Stimulated activated CD4-positive, alpha-beta T cell treated with anti-CD3 and anti-CD28 coated beads, Interleukin-15, amount 100 ng/mL, for 1 hour (primary cell): ENCODE measurements at places on chromosomes 3 and 15.

DNA sequence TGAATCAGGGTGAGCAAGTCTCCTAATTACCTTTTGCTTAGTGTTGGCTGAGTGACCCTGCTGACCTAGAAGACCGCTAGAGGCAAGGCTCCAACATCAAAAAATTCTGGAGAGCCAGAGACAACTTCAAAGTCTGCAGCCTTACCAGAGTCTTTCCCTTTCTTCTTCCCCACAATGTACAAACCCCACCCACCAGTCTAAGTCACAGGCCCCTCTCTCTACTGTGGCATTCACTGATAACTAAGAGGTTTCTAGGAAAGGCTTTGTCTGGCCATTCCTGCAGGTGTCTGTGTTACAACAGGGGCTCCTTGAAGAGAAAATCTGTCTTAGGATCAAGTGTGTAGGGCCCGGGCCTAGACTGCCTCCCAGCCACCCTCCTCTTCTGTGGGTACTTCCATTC is 525 bp downstream of the MYH15 start:
- no peak for DNase-seq

DNA sequence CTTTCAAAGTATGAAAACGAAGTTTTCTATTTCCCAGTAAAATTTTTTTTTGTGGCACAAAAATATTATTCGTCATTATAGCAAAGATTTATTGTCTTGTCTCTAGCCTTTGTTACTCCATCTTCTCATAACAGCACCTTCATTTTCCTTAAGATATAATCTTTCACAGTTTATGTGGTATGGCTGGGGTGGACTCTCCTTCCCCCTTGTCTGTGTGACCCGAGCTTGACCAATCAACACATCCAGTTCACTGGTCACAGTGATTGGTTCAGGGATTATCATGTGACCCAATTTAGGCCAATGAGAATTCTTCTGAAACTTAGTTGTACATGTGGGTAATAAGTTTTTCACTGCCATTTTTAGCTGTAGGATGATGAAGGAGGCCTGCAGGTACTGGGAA is 71.2 kb upstream of the DCBLD2 start:
- DNase-seq, result no peak

DNA sequence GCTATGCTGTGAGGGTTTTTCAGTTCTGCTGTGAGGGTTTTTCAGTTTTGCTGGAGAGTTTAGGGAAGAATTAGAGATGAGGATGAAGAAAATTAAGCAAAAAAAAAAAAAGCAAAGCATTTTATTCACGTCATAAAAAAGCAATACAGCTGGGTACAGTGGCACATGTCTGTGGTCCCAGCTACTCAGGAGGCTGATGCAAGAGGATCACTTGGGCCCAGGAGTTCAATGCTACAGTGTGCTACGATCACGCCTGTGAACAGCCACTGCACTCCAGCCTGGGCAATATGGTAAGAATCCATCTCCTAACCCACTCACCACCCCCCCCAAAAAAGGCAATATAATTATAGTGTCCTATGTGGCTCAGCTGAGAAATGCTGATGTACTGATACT is 162.7 kb downstream of the MAGI1 start:
- no peak for DNase-seq

DNA sequence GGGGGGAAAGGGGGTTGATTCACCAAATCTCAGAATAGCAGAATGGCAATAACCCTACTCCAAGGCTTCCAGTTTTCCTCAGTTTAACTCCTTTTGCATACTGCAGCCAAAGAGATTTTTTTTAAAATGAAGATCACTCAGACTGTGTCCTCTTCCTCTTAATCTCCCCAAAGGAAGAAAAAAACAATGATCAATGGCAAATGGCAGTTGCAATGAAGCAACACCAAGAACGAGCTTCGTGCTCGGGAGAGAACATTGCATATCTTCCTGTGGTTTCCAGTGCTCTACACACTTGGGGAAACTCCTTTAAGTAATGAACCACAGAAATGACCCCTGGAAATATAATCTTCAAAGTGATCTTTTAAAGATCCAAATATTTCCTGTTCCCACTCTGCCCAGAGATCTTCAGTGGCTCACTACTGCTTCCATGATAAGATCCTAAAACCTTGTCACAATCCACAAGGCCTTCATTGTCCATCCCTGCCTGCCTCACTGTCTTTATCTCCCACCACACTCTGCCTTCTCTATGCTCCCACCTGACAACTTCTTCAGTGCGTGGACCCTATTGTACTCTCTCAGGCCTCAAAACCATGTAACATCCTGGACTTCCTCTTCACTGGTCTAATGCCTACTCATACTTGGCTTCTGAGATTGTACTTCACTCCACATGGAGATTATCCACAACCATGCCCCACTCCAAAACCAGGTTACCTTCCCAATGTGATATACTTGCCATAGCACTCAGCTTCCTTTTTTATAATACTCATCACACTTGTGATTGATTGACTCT is 394.8 kb downstream of the FHIT start:
- no peak for DNase-seq

GRCh38 chr15:65323071-65323511 is 18.6 kb downstream of the RNU5B-1 start:
- no peak for DNase-seq

DNA sequence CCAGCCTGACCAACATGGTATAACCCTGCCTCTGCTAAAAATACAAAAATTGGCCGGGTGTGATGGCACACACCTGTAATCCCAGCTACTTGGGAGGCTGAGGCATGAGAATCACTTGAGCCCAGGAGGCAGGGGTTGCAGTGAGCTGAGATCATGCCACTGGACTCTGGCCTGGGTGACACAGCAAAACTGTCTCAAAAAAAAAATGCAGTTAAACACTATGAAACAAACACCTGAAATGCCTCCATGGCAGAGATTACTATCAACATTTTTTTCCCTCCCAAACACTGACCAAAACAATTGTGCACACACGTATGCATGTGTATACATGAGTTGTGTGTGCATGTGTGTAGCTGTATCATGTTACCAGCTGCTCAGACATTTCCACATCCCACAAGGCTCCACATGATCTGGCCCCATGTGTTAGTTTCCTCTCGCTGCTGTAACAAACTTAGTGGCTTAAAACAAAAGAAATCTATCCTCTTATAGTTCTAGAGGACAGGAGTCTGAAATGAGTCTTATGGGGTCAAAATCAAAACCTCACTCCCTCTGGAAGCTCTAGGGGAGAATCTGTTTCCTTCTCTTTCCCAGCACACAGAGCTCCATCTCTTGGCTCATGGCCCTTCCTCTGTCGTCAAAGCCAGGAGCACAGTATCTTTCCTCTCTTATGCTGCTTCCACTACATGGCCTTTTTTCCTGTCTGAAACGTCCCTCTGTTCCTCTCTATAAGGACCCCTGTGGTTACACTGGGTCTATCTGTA is 34.5 kb downstream of the SLC41A3 start:
- DNase-seq, result no peak
